ENCODE measurements at places on chromosomes 2 and 18. TPM values are rescaled to one million over a fixed set of nuclear protein-coding genes. Genes with fewer than 3 reads are reported as not detected.

DNA sequence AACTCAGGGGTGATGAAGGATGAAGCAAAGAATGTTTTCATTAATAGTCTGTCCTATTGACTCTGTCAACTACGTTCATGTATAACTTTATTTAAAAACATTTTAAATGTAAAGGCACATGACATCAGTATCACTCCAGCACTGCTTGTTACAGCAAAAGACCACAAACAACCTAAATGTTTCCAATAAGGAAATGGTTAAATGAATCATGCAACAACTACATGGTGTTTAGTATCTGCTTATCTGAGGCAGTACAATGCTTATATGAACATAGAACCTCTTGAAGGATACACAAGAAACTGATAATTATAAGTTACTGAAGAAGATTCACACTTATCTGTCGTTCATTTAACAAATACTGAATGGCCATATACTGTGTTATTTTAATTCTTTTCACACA lies 8.4 kb downstream of the BARD1 start:
- DNase-seq: no peak

- no peak for DNase-seq
These were observed 68.9 kb downstream of the PRPF40A start for GRCh38 chr2:152648336-152648735.

DNA sequence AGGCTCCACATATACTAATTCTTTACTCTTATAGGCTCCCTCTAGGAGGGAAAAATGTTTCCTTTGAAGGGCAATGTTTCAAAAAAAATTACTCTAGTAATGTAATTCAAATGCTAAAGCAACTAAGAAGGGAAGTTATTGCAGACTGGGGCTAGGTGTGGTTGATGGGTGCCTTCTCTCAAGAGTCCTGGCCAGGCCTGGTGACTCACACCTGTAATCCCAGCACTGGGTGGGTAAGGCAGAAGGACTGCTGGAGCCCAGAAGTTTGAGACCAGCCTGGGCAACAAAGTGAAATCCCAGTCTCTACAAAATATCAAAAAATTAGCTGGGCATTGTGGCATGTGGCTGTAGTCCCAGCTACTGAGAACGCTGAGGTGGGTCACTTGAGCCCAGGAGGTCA lies 31.2 kb upstream of the CDKL4 start:
- DNase-seq: no peak

DNA sequence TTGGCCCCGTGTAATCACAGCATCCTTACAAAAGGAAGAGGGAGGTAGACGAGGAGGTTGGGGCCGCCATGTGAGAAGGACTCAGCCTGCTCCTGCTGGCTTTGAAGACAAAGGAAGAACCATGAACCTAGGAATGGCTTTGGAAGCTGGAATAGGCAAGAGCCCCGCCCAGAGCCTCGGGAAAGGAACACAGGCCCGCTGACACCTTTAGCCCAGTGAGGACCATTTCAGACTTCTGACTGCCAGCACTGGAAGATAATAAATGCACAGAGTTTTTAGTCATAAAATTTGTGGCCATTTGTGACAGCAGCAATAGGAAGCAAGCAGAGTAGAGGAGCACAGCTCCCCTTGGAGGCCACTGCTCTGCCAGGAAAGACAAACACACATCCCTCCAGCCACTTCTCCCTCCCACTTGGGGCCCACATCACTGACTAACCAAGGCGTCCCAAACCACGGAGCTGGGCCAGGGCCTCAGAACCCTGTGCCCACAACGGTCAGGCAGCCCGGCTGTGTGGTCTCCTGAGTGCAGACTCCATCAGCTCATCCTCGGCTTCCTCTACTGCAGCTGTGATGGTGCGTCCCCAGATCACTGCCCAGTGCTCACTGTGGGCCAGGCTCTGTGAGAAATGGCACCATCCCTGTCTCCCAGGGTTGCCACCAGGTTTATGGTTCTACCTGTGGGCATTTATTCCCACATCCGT lies 39.7 kb downstream of the TFCP2L1 start:
- DNase-seq: no peak

DNA sequence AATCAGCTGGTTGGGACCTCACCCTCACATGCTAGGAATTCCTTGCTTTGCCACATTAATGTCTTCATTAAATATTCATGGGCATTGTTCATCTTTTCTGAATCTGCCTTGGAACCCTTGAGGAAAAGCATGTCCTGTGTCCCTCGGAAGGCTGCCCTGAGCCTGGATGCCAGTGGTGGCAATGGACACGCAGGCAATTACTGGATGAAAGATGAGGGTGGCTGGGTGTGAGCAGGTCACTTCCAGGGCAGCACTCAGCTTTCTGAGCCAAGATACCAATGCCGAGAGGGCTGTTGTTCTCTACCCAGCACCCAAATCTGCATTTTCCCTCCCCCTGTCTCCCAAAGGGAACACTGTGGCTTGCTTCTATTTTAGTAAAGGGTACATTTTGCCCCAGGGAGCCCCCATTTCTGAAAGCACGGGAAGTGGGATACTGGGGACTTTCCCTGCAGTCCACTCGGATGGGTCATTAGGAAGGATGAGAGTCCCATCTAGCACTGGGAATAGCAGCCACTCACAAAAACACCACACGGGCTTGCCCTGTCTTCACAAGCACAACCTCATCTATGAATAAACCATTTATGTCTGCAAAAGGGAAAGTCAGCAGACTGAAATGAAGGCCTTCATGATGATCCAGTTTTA lies 234.8 kb downstream of the SOX11 start:
- no peak for DNase-seq

- DNase-seq: peak; percentile 97
These were observed 41.1 kb upstream of the VIT start for GRCh38 chr2:36655453-36655852.

DNA sequence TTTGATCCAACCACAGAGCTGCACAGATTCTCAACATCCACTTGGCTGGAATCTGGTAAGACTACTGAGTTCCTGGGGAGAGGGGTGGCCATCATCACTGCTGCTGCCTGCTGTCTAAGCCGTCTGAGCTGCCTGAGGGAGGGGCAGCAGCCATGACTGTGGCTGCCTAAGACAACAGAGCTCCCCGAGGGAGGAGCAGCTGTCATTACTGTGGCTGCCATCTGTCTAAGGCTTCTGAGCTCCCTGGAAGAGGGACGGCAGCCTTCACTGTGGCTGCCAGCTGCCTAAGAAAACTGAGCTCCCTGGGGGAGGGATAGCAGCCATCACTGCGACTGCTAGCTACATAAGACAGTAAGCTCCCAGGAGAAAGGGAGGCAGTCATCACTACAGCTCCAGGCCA lies 584.4 kb downstream of the NR4A2 start:
- DNase-seq: no peak

GRCh38 chr18:5529471-5529870 lies 14.3 kb downstream of the EPB41L3 start:
- DNase-seq: no peak

DNA sequence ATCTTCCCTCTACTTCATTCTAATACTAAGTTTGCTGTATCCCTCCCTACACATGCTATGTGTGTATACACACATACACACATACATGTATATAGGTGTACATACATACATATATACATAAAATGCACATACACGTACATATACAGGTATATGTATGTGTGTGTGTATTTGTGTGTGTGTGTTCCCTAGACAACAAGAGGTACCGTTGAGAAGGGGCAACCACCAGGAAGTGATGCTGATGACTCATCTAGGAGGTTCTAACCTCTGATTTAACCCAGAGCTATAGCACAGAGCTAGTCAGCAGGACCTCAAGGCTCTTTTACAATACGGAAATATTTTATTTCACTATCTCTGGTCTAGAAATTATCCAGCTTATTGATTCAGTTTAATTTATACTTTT lies 139.2 kb downstream of the LAMA3 start:
- DNase-seq: peak; percentile 81

Gene MAP3K19
- total RNA-seq: not detected

Gene COBLL1
- total RNA-seq: 9.0 TPM

DNA sequence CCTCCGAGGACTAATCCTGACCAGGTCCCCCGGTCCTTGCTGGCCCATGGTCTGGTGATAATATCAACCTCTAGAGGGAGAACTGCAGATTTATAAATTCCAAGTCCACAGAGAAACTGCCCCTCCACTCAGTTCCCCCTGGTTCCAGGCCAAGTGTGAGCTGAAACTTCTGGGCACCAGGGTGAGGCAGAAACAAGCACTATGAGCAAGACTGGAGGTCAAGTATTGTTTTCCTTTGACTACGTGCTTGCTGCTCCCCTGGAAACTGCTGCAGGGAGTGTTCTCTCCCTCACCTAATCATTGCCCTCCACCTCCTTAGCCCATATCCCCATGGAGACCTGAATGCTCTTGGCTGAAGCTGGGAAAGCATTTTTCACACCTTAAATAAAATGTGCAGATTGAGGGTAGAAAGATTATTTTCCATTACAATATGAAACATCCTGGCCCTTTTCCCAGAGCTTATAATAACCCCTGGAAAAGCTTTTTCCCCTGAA lies 135.2 kb downstream of the RDH14 start:
- DNase-seq: no peak

- DNase-seq: no peak
These were observed 30.7 kb downstream of the MAPK4 start for GRCh38 chr18:50590593-50590992.

GRCh38 chr2:148292431-148292830 lies 271.5 kb downstream of the MBD5 start:
- DNase-seq: no peak

DNA sequence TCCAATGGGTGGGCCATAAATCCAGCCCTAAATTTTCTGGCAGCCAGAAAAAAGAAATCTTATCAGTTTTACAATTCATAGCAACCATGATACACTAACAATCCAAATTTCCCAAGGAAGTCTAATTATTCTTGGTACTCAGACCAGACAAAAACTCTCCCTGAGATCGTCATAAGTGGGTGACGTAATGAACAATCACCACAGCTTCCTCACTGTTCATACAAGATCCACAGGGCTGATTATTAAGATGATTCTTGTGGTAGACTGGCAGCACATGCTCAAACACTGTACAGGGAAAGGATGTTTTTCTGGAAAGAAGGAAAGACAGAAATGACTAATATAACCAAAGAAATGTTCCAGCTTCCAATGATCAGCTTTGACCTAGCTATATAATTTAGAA lies 178.3 kb upstream of the CRIM1 start:
- no peak for DNase-seq

- DNase-seq: no peak
These were observed 74.7 kb upstream of the MYT1L start for GRCh38 chr2:2405780-2406179.

DNA sequence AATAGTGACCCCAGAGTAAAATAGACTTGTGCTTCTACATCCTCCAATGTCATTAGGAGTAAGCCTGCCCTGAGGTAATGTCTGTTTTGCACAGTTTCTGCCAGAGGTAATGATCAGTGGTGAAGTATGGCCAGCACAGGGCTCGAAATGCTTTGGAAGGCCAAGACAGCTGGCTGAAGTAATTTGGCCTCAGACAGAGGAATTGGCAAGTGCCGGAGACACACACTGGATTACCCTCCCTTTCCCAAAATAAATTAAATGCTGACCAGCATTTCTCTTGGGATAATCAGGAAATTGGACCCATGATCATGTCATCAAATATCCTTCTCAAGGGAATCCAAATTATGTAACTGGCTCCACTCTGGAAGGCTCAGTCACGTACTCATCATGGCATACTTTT lies 379.0 kb upstream of the CHST9 start:
- DNase-seq: no peak

Gene SGPP2
- 1.4 TPM for total RNA-seq

DNA sequence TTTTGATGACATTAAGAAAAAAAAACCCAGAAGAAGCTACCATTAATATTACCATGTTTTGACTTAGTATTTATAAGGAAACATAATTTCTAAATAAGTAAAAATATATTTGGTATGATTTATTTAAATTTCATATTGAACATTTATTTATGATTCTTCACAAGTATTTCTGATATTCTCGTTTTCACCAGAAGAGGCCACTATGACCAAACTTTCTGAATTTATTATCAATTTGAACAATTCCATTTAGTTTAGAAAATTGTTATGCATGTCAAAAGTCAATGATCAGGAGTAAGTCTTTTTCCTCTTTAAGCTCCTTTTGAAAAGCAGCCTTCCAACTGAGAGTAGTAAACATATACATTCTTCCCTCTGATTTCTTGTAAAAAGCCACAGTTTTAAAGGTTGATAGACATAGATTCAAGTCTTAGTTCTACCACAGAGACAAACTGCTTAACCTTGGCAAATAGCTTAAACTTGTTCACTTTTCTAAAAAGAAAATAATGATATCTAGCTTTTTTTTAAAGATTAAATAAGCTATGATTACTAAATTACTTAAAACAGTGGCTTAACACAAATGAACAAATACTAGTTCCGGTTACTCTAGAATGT lies 329.9 kb downstream of the TRIB2 start:
- peak; percentile 18 for DNase-seq

DNA sequence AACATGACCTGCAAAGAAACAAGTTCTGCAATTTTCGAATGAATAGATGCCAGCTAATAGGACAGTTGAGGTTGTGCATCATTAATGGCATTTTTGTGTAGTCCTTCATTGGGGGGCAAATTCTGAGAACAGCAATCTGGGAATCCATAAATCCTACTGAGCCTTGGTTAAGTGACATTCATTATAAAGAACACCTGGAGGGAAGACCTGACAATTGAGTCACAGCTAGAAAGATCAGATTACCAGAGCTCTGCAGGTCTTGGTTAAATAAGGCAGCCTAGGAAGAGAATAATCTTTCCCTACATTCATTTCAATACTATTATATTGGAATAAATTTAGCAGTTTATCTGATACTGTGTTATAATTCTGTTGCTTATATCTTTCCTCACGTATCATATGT lies 14.3 kb downstream of the KCNH7 start:
- DNase-seq: no peak

Gene CCDC102B
- total RNA-seq: 8.2 TPM

- DNase-seq: no peak
These were observed 15.5 kb downstream of the PPP3R1 start for GRCh38 chr2:68236876-68237275.

GRCh38 chr2:219475697-219476651 lies 22.7 kb upstream of the GMPPA start:
- no peak for DNase-seq

GRCh38 chr18:31792580-31792911 lies 31.9 kb upstream of the SLC25A52 start:
- no peak for DNase-seq

Gene CDH7
- 0.19 TPM for total RNA-seq

DNA sequence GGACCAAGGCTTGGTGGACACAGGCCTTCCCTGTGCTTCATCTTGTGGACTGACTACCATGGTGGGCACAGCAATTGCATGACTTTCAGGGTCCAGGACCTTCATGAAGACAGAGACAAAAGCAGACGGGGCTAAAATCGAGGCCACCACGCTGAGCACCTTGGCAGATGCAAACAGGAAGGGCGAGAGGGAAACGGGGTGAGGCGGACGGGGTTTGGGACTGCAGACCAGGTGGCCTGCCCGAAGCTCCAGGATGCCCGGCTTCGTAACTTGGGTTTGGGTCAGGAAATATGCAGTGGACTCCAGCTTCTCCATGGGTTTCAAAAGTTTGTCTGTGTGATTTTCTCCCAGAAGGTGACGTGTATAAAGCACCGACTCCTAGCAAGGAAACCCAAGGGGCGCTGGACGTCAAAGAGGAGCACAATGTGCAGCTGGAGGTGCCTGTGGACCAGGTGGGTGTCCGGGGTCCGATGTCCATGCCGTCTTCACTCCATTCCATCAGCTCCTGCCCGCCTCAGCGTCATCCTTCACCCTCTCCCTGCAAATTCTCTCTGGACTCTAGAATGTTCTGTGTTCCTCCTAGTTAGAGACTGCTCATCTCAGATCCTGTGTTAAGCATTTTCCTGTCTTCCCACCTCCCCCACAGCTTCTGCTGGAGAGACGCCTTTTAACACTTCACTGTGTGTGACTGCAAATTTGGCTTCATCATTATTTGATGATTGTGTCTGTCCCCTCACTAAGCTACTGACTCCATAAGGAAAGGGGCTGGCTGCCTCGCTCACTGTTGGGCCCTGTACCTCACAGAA lies 65.8 kb downstream of the DCDC2C start:
- DNase-seq: no peak
